ENCODE measurements at places on chromosomes 2 and 18. TPM values are rescaled to one million over a fixed set of nuclear protein-coding genes. Genes with fewer than 3 reads are reported as not detected.

The VWA3B gene
- total RNA-seq, result not detected

The SLC5A7 gene
- not detected for total RNA-seq

The POTEC gene
- not detected for total RNA-seq

The ARMC9 gene
- 49.8 TPM for total RNA-seq

The C1GALT1C1L gene
- 0.38 TPM for total RNA-seq

The POU3F3 gene
- not detected for total RNA-seq

The RNMT gene
- 52.5 TPM for total RNA-seq

The PLCL1 gene
- 2.0 TPM for total RNA-seq

The RAB6C gene
- total RNA-seq, result 0.16 TPM

The SNED1 gene
- total RNA-seq, result 7.1 TPM

The CD8B gene
- not detected for total RNA-seq

The DSG1 gene
- 0.09 TPM for total RNA-seq

The PLGLB2 gene
- 7.4 TPM for total RNA-seq

The RAPH1 gene
- total RNA-seq, result 30.3 TPM

The GCKR gene
- total RNA-seq, result not detected

The C2orf15 gene
- total RNA-seq, result 7.8 TPM

The DLX1 gene
- total RNA-seq, result 5.1 TPM

The MYL1 gene
- 0.36 TPM for total RNA-seq

The TEX51 gene
- total RNA-seq, result not detected

The LDLRAD4 gene
- total RNA-seq, result 26.2 TPM

The ANKRD53 gene
- total RNA-seq, result 4.9 TPM

The SERPINB2 gene
- 1.00 TPM for total RNA-seq

The SERPINB12 gene
- total RNA-seq, result not detected

Measured in mesothelial cell of epicardium (in vitro differentiated cells).